Fibroblast of villous mesenchyme (primary cell): ENCODE measurements at places on chromosomes 7 and 10.
A peak's percentile ranks its signal among the peaks of the same experiment; 100 is the strongest.

DNA sequence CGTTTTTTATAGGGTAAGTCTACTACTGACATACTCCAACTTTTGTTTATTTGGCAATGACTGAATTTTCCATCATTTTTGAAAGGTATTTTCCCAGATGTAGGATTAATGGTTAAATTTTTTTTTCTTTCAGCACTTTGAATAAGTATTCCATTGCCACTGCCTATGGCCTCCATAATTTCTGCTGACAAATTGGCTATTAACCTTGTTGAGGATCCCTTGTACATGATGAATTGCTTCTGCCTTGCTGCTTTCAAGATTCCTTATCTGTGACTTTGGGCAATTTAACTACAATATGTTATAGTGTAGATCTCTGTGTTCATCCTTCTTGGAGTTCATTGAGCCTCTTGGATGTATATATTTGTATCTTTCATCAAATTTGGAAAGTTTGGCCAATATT is 21.6 kb upstream of the VWDE start:
- DNase-seq: no peak

GRCh38 chr7:150686030-150686631 is 625 bp downstream of the GIMAP2 start:
- no peak for DNase-seq

DNA sequence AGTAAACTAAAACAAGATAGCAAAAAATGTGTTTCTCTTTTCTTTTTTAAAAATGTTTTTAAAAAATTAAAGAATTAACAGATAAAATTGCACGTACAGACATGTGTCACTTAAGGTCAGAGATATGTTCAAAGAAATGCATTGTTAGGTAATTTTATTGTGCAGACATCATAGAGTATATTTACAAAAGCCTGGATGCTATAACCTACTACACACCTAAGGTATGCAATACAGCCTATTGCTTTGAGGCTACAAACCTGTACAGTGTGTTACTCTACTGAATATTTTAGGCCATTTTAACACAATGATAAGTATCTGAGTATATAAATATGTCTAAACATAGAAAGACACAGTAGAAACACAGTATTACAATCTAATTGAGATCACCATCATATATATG is 253.1 kb downstream of the PRKG1 start:
- no peak for DNase-seq

GRCh38 chr10:77850620-77851231 is 75.8 kb downstream of the DLG5 start:
- no peak for DNase-seq

GRCh38 chr10:23994459-23995046 is 214.4 kb upstream of the KIAA1217 start:
- peak; percentile 27 for DNase-seq

DNA sequence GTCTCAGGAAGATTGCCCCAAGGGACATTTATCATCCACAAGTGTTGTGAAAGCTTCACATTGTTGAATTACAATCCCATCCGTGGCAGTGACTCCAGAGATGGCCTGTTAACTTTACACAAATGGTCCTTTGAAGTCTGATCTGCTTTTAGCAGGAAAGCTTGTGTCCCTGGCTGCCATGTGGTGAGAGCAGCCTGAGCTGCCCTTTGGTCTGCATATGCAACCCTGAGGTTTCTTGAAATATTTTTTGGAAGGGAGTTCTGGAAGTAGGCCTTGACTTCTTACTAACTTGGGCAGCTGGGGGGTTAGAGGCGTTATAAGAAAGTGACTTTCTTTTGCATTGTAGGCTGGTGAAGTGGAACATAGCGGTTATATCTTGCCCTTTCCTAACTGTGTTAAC is 41.3 kb upstream of the FAM180A start:
- DNase-seq: no peak

- DNase-seq: no peak
Measured at GRCh38 chr10:34003561-34003960, 669.1 kb upstream of the NRP1 start.

DNA sequence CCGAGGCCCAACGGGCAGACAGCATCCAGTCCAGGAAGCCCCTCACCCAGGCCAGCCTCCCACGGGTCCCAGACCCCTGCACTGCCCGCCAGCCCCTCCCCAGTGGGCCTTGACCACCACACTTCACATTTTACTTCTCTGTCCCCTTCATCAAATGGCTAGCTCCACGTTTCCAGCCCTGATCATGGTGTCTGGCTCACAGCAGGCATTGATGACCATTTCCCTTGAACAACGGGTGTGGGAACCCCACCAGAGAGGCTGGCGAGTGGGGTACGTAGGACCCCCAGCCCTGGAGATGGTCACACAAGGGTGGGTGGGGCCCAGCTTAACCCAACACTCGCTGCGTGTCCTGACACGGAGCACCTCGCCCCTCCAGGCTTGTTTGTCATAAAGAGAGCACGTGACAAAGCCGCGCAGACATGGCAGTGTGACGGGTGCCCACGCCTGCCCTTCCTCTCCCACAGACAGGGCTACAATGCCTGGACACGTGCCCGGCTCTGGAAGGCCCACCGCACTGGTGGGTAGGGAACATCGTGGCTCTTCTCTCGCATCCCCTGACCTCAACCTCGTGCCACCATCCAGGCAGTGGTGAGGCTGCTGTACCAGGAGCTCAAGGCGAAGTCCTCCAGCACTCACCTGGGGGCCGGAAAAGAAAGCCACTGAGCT is 267.7 kb downstream of the MAD1L1 start:
- DNase-seq: no peak

GRCh38 chr10:36096576-36096975 is 454.5 kb upstream of the FZD8 start:
- DNase-seq: no peak

GRCh38 chr7:157898261-157898660 is 561.5 kb downstream of the DNAJB6 start:
- no peak for DNase-seq

GRCh38 chr7:78716876-78717275 is 736.6 kb downstream of the MAGI2 start:
- DNase-seq: peak; percentile 26

DNA sequence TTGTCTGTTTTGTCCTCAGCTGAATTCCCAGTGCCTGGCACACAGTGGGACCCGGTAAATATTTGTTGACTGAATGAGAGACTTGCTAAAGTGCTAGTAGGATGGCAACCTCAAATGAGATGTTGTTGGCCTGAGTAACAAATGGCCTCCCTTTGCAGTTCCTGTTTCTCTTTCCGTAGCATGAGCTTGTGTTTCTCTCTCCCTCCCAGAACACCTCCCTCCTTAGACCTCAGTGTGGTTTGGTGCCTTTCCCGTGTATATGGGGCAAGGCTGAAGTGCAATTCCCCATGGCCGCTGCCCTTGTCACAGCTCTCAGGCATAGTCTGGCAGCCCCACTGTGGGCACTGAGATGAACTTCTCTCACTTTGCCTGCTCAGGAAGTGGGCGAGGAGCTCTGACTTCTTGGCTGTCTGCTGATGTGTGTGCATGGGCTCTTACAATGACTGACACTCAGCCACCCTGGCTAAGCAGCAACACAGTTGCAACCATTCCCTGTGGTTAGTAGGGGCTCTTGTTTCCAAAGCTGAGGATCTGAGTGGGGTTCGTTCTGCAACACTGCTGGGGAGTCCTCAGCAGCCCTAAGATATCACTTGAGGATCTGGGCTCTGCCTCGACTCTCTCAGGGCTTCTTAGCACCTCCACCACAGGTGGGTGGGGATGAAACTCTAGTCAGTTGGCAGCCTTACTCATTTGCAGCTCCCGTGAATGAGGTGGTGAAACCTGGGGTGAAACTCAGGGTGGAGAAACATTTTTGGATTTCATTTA is 136.1 kb downstream of the ICA1 start:
- no peak for DNase-seq

DNA sequence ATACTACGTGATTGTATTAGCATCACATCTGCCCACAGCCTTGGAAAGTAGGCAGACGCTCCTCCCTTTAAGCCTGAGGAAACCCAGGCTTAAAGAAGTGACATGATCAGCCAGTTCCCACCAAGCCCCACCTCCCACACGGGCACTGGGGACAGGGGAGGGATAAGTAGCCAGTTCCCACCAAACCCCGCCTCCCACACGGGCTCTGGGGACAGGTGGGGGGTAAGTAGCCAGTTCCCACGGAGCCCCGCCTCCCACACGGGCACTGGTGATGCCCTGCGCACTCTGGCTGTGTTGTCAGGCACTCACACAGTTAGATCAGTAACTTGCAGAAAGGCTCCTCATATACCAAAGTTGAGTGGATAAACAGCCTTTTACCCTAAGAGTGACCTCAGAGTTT is 606.8 kb downstream of the PTPRN2 start:
- DNase-seq: no peak

- no peak for DNase-seq
Measured at GRCh38 chr10:45411607-45411940, 37.6 kb downstream of the ALOX5 start.

DNA sequence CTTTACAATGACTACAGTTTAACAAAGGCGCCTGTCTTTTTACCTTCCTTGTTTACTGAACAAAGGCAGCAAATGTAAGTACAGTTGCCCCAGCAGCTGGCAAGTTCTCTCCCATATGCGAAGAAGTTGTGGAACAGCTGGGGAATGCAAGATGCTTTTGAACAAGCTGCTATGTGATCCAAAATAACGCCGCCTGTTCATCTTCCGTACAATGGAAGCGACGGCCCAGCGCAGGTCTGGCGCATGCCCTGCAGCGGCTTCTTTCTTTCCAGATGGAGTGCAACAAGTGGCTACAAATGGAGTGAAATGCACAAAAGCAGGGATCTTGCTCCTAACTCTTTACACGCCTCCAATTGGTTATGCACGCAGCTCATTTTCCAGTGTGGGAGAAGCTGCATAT is 97.0 kb upstream of the SVIL start:
- no peak for DNase-seq

GRCh38 chr7:69764147-69764546 is 165.9 kb downstream of the AUTS2 start:
- no peak for DNase-seq

- DNase-seq: no peak
Measured at GRCh38 chr7:41972776-41973175, 264.2 kb downstream of the GLI3 start.

- no peak for DNase-seq
Measured at GRCh38 chr7:108380517-108380916, 75.7 kb downstream of the NRCAM start.

DNA sequence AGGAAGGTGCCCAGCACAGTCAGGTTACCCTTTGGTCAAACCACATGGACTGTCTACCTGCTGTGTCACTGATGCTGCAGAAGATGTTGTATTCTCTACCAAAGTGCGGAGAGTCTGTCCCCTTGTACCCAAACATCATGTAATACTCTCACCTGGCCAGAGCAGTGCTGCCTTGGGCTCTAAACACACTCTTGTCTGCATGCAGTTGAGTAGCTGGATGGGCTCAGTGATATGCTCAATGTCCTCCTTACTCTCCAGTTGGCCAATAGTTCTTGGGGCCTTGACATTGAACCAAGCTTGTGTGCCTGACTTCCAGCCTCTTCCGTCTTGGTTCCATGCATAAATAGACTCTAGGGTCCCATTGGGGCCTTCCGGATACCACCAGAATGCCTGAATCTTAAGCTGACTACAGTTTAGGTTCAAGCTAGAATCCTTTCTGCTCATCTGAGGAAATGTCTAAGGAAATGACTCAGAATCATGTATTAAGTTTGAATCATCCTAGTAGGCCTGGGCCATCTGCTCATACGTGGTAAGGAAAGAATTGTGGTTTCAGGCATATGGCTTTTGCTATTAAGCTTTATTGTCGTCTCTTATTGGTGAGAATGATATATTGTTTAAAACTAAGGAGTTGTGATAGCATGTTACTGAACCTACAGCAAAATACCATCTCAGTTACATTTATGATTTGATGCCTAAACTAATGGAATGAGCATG is 118.0 kb downstream of the OTUD1 start:
- peak; percentile 3 for DNase-seq

DNA sequence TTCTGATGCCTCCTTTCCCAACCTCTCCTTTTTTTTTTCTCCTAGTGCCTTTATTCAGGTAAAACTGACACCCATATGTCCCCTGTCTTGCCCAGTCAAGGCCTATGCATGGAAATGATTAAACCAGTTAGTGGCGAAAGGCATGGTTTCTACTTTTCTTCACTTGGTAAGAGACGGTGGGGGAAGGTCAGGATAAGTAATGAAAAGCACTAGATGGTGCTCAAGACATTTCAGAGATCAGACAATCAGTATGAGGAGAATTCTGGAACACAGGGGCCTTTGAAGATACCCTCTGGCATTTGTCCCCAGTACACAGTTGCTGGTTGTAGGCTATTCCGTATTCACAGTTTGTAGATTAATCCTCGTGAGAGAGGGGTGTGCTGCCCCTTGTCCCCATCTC is 121.2 kb downstream of the RTKN2 start:
- no peak for DNase-seq

GRCh38 chr10:73773152-73773879 is 8.5 kb upstream of the CHCHD1 start:
- DNase-seq: no peak

DNA sequence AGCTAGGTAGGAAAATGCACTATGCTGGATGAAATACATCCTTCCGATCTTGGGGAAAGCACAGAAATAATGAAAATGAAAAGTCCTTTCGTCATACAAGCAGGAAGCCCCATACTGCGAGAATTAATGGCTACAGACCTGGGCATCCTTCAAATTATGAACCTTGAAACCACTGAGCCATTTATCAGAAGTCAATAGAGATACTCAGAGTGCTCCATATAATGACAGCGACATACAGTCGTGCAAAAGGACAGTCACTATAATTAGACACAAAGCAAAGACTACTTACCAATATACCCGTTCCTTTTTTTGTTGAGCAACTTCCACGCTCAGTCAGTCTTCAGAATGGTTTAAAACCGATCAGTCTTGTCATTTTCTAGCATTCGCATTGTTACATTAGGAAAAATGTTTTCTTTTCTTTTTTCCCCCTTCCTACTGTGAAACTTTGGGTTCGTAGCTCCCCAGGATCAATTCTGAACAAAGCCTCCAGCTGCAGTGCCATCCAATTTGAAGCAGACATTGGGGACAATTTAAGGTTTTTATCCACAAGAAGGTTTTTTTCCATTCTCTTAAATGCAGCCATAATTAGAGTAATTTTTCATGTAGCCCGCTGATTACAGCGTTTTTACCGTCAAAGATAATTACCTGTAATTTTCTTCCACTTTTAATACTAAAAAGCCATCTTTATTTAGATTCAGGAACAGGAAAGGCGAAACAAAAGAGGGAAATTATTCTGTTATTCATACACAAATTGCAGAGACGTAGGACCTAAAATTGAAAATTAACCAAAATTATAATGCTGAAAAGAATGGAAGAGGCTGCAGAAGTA is 6.4 kb downstream of the DLX6 start:
- no peak for DNase-seq
